ENCODE measurements at places on chromosomes 1 and 21.

DNA sequence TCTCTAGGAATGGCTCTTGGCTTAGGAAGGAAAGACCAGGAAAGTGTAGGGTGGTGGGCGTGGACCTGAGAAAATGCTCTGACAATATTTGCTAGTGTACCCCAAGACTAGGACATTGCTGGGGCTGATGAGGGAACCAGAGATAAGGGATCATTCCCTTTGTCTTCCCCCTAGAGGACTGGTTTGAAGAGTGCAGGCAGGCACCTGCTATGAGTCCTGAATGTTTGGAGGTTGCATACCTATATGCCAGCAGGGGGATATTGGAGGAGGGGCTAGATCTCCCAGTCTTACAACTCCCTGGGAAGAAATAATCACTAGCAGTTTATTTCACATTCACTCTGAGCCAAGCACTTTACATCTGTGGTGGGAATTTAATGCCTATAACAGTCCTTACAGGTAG, 6.0 kb upstream of the BCL10 start:
- DNase-seq = no peak

- DNase-seq = no peak
These were observed 2.0 kb downstream of the INPP5B start for GRCh38 chr1:37944816-37945215.

DNA sequence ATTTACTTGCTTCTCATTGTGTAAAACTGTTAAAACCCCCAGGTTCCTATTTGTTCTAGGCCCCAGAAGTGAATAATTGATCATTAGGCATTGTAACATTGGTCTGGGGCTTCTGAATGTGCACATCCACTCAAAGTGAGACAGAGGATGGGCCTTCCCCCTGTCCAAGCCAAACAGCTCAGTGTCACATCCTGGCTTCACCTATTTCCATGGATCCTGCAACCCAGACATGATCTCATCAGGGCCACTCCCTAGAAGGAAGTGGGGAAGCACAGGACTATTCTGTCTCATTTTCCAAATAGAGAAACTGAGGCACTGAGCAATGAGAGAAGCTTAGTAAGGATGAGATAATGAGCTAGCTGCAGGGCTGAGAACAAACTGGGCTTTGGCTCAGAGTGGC, 47.4 kb upstream of the TSPAN2 start:
- no peak for DNase-seq

GRCh38 chr1:11245904-11246719, 16.2 kb downstream of the MTOR start:
- DNase-seq = no peak

DNA sequence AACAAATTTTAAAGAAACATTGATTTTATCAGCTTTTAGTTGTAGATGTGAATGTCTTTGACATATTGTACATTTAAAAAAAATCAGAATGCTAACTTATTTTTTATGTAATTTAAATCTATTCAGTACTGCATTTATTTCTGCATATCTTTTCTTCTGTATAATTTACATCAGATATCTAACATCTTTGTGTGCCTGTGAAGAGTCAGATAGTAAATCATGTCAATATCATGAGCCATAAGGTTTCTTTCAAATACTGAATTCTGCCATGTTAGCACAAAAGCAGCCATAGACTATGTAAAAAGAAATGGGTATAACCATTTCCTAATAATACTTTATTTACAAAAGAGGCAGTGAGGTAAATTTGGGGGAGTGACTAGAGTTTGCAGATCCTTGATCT, 1829.2 kb downstream of the NCAM2 start:
- DNase-seq = no peak

DNA sequence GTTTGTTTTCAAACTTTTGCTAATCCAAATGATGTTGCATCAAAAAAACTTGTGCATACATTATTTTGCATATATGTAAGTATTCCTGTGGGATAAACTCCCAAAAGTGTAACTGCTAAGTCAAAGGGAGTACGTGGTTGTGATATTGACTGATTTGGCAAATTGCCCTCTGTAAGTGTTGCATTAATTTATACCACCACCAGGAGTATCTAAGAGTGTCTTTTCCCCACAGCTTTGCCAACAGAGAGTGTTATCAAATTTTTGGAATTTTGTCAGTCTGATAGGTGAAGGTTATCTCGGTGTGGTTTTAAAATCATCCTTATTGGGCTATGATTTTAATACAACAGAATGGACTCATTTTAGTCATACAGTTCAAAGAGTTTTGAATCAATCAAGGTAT, 30.1 kb upstream of the PARP1 start:
- no peak for DNase-seq

DNA sequence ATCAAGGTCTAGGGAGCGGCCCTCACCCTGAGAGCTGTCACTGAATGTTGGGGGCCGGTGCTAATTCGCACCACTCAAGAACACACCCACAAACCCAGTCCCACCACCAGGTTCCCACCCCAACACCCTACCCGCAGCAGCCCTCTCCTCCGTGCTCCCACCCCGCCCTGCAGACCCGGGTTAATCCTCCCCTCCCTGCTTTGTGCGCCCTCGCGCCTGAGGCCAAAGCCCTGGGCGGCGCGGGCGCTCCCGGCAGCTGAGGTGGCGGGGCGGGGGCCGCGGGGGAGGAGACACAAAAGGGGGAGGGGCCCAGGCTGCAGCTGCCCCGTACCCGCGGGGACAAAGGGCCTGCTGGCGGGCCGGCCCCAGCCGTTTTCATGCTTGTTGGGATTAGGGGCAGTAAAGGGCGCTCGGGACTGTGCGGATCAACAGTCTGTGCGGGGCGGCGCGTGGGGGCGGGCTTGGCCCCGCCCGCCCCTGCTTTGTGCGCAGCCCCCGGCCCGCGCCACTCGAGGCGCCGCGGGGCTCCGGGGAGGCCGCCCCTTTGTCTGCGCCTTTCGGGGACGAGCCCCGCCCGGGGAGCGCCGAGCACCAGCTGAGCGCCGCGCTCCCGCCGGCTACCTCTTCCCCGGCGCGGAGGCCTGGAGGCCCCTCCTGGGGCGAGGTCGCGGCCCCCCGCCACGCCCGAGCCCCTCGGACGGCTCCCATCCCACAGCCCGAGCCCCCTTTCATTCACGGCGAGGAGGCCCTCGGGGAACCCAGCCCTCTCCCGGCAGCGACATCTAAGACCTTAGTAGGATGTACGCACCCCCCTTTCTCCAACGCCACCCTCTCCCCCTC, 10.9 kb downstream of the C1orf216 start:
- no peak for DNase-seq

GRCh38 chr1:103109311-103109920, 1.1 kb upstream of the COL11A1 start:
- DNase-seq = no peak

DNA sequence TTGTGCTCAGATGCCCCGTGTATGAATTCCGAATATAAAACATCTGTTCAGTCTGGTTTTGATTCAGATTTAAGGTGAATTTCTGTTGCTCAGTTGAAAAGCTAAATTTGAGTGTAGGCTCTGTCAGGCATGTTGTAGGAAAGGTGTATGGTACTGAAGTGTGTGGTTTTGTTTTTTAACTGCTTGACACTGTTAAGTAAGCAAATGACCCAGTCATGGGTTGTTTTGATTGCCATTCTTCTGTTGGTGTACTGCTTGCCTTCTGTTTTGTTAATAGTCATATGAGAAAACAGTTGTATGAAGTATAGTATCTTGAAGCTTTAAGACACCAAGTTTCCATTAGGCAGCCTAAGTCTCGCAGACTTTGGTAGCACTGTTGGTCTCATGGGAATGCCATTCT, 10.0 kb downstream of the MRPS6 start:
- DNase-seq = no peak

DNA sequence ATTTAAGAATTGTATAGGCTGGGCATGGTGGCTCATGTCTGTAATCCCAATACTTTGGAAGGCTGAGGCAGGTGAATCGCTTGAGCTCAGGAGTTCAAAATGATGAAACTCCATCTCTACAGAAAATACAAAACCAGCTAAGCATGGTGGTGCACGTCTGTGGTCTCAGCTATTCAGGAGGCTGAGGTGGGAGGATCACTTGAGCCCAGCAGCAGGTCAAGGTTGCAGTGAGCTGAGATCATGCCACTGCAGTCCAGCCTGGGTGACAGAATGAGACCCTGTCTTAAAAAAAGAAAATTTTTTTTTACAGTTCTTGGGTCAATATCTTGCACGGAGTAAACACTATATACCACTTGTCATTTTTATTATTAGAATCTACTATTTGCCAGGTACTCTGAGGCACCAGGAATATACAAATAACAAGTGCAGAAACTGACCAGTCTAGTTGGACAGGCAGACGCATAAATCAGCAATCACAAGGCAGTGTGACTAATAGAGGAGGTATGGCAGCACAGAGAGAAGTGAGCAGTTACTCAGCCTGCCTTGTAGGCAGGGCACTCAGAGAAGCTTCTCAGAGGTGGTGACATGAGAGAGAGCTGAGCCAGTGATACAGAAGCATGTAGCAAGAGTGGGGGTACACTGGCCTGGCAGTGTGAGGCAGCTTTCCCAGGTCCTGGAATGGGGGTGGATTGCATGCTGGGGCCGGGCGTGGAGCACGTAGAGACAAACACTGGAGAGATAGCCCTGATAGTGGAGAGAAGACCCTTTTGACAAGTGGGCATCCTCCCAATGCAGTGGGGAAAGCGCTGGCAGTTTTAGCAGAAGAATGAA, 8.0 kb downstream of the PHLDA3 start:
- DNase-seq = no peak

GRCh38 chr1:147598621-147599361, 57.5 kb downstream of the BCL9 start:
- DNase-seq = peak; percentile 6

- no peak for DNase-seq
These were observed 131.2 kb downstream of the DISC1 start for GRCh38 chr1:231757759-231758158.

- no peak for DNase-seq
These were observed 100.0 kb upstream of the SLC44A3 start for GRCh38 chr1:94719926-94720793.

DNA sequence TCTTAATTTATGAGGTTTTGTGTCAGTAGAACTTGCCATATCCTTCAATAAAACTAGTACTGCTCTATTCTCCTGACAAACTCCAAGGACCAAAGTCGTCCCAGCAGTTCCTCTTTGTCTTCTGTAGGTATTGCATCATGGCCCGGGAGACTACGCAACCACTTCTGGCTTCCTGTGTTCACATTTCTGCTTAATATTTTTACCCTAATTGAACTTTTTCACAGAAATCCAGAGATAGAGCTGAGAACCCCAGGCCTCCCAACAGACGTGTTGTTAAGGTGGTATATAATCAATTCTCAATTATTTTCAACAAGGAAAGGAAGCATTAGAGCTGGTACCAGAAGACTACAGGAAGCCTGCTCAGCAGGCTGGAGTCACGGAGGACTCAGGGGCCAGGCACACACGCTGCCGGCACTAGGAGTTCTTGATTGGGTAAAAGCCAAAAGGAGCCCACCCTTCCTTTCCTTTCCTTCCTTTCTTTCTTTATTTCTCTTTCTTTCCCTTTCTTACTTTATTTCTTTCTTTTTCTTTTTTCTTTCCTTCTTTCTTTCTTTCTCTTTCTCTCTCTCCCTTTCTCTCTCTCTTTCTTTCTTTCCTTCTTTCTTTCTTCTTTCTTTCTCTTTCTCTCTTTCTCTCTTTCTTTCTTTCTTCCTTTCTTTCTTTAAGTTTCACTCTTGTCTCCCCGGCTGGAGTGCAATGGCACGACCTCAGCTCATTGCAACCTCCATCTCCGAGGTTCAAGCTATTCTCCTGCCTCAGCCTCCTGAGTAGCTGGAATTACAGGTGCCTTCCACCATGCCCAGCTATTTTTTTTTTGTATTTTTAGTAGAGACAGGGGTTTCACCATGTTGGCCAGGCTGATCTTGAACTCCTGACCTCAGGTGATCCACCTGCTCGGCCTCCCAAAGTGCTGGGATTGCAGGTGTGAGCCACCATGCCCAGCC, 173.7 kb downstream of the ZBTB18 start:
- no peak for DNase-seq

GRCh38 chr1:22763487-22764200, 53.0 kb downstream of the EPHB2 start:
- DNase-seq = no peak

DNA sequence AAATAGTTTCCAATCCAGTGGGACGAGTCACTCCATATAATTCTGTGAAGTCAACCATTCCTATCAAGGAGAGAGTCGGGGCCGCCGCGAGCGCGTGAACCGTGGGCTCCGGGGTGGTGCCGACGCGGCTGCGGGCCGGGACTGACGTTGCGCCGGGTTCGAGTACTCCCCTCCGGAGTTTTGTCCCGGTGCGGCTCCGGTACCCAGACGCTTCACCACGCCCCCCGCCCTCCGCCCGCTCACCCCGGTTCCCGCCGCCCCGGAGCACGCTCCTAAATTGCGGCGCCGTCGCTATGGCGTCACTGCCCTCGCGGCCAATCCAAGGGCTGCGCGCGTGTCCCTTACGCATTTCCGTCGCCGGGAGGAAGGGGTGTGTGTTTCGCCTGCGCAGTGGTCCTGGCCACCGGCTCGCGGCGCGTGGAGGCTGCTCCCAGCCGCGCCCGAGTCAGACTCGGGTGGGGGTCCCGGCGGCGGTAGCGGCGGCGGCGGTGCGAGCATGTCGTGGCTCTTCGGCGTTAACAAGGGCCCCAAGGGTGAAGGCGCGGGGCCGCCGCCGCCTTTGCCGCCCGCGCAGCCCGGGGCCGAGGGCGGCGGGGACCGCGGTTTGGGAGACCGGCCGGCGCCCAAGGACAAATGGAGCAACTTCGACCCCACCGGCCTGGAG, at the start of gene ATAD3B:
TSS of gene ATAD3B (plus strand) at position 377 of the 664 bp plus-strand sequence. CDS start at position 497, 120 bp downstream.
- peak; percentile 76 for DNase-seq

DNA sequence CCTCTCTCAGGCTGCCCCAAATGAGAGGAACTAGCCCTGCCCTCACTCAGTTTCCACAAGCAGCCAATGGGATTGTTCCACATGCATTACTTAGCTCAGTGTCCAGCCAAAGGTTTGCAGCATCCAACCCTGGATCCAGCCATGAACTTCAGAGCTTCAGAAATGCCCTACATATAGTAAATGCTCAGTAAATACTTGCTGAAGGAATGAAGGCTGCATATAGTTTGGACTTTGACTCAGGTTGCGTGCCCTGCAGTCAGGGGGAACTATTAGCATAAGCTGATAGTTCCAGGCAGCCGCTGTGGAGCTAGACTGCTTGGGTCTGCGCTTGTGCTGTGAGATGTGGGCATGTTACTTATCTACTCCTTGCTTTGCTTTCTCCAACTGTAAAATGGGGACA, 64.8 kb downstream of the NENF start:
- no peak for DNase-seq

DNA sequence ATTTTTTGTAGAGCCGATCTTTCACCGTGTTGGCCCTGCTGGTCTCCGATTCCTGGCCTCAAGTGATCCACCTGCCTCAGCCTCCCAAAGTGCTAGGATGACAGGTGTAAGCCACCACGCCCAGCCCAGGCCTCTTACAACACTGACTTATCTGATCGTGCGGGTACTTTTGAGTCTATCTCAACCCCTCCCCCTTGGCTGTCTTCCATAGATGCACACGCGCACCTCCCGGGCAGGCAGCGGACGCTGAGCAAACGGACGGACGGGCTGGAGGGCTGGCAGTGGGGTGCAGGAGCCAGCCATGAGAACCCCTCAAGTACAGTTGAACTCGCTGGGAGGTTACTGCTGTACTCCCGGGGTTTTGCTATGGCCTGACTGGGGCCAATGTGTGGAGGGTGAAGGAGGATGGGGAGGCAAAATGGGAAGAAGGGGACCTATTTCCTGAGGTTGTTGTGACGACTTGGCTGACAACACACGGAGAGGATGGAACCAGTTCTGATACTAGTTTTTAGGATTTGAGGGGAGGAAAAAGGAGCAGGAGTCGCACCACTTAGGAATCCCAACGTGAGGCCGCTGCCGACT, 959 bp downstream of the CD58 start:
- DNase-seq = no peak

- no peak for DNase-seq
These were observed 7.9 kb upstream of the RPTN start for GRCh38 chr1:152166966-152167365.

GRCh38 chr1:54857746-54858561, 29.0 kb downstream of the DHCR24 start:
- no peak for DNase-seq
